Kidney (tissue), 22 donors: ENCODE measurements at places on chromosomes 7 and 10. TPM values are rescaled to one million over a fixed set of nuclear protein-coding genes. Genes with fewer than 3 reads are reported as not detected.

- no peaks in the 10 kb centered on the region for H3K4me1 ChIP-seq
- H3K27ac ChIP-seq = no peak overlapping the region
- no peak overlapping the region for H3K4me3 ChIP-seq
- DNase-seq = no peak
- H3K27me3 ChIP-seq = no peaks in the 10 kb centered on the region
Measured at GRCh38 chr10:84292502-84292901, 35.9 kb upstream of the CCSER2 start.

DNA sequence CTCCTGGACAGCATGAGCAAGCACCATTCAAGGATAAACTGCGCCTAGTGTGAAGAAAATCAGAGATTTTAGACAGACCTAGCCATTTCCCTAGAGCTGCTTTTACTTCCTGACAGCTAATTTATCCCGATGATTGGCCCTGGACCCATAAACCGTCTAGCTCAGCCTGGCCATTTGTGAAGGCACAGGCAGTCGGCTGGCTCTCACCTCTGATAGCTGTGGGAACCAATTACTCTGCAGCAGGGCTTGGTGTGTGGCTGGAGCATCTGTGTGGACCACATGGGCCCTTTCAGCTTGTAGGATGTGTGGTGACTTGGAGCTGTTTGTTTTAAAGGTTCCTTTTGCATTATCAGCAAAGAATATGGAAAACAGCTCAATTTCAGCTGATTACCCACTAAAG, 111.1 kb upstream of the NPY start:
- H3K27me3 ChIP-seq = no peaks in the 10 kb centered on the region
- H3K4me1 ChIP-seq = no peaks in the 10 kb centered on the region
- no peak for DNase-seq
- no peak overlapping the region for H3K4me3 ChIP-seq
- no peak overlapping the region for H3K27ac ChIP-seq

GRCh38 chr7:29926741-29927140, 62.9 kb downstream of the SCRN1 start:
- no peaks in the 10 kb centered on the region for H3K27me3 ChIP-seq
- H3K27ac ChIP-seq = no peak overlapping the region
- no peak for DNase-seq
- no peaks in the 10 kb centered on the region for H3K36me3 ChIP-seq
- H3K4me1 ChIP-seq = no peaks in the 10 kb centered on the region

GRCh38 chr7:142461437-142461836, 203.6 kb upstream of the PRSS58 start:
- no peak for DNase-seq
- H3K27me3 ChIP-seq = no peaks in the 10 kb centered on the region
- no peaks in the 10 kb centered on the region for H3K36me3 ChIP-seq
- H3K4me3 ChIP-seq = no peak overlapping the region
- H3K4me1 ChIP-seq = no peaks in the 10 kb centered on the region
- H3K27ac ChIP-seq = no peak overlapping the region

- H3K27me3 ChIP-seq = no peaks in the 10 kb centered on the region
- H3K27ac ChIP-seq = peak overlapping the region; percentile 33
- DNase-seq = no peak
- no peaks in the 10 kb centered on the region for H3K36me3 ChIP-seq
- no peak overlapping the region for H3K4me3 ChIP-seq
Measured at GRCh38 chr10:88896994-88897853, 17.2 kb downstream of the STAMBPL1 start.

DNA sequence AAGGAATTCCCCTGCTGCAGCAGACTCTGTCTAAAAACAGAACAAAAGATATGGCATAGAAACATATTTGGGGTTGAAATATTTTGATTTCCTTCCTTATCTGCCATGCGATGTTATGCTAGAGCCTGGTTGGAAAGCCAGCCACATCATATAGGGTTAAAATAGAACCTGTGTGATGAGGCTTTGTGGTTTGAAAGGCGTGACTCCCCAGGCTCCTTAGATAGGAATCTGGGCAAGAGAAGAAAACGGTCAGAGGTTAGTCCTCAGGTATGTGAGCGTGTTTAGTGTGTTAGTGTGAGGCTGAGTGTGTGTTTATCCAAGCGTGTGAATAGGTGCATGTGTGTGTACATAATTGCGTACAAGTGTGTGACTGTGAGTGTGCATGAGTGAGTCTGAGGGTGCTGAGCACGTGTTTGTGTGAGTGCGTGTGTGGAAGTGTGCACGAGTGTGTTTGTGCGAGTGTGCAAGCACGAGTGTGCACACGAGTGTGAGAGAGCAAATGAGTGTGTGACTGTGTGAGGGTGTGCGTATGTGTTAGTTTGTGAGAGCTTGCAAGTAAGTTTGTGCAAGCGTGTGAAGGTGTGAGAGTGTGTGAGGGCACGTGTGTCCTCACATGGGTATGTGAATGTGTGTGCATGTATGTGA, 79.9 kb downstream of the COL26A1 start:
- no peak overlapping the region for H3K27ac ChIP-seq
- H3K27me3 ChIP-seq = no peaks in the 10 kb centered on the region
- no peak overlapping the region for H3K4me3 ChIP-seq
- no peaks in the 10 kb centered on the region for H3K36me3 ChIP-seq

Gene CTBP2
- total RNA-seq = 111 TPM

Gene EMX2
- total RNA-seq = 82.8 TPM

GRCh38 chr7:157684909-157685429, 348.2 kb downstream of the DNAJB6 start:
- no peaks in the 10 kb centered on the region for H3K4me1 ChIP-seq
- no peaks in the 10 kb centered on the region for H3K36me3 ChIP-seq
- no peak overlapping the region for H3K27ac ChIP-seq
- DNase-seq = peak; percentile 53
- H3K27me3 ChIP-seq = peaks cover 70% of the 10 kb centered on the region
- H3K4me3 ChIP-seq = no peak overlapping the region

- H3K27ac ChIP-seq = no peak overlapping the region
- no peak overlapping the region for H3K4me3 ChIP-seq
- no peaks in the 10 kb centered on the region for H3K36me3 ChIP-seq
- no peaks in the 10 kb centered on the region for H3K4me1 ChIP-seq
Measured at GRCh38 chr10:22805304-22805703, 90.9 kb upstream of the PIP4K2A start.

- H3K4me1 ChIP-seq = peaks cover 23% of the 10 kb centered on the region
- H3K4me3 ChIP-seq = no peak overlapping the region
- H3K36me3 ChIP-seq = no peaks in the 10 kb centered on the region
- no peak for DNase-seq
- H3K27ac ChIP-seq = no peak overlapping the region
Measured at GRCh38 chr10:71259815-71260501, 47.6 kb downstream of the UNC5B start.

DNA sequence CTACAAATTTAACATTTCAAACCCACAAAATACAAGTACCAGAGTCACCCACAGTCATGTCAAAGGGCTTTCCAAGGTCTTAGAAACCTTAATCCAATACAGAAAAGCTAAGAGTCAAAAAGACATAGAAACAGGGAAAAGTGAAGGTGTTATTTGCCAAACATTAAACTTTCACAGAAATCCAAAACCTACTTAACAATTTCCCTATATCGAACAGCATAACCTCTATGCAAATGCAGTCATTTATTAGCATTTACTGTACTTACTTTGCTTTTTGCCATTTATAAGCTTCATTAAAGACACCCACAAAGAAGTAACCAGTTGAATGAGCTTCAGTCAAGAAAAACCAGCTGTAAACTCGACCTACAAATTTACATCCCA, 1.6 kb downstream of the PANK1 start:
- peak overlapping the region; percentile 85 for H3K27ac ChIP-seq
- H3K36me3 ChIP-seq = no peaks in the 10 kb centered on the region
- H3K4me1 ChIP-seq = peaks cover 9% of the 10 kb centered on the region
- H3K27me3 ChIP-seq = no peaks in the 10 kb centered on the region
- no peak for DNase-seq

DNA sequence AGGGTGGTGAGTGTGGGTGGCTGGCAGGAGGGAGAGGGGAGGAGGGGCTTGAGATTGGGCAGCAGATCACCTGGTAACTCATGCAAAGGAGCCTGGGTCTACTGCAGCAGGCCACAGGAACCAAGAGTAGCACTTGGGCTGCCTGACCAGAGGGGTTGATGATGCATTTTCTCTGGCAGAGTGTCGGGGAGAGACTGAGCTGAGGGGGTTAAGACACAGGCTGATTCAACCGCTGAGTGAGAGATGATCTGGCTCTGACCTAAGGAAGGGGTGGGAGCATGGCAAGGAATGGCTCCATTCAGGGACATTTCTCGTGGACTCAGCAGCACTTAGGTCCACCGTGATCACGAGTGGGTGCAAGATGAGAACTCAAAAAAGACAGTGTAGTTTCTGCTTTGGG, 115.5 kb upstream of the STK17A start:
- no peak overlapping the region for H3K4me3 ChIP-seq
- no peaks in the 10 kb centered on the region for H3K27me3 ChIP-seq
- DNase-seq = no peak
- no peaks in the 10 kb centered on the region for H3K4me1 ChIP-seq
- H3K27ac ChIP-seq = no peak overlapping the region

DNA sequence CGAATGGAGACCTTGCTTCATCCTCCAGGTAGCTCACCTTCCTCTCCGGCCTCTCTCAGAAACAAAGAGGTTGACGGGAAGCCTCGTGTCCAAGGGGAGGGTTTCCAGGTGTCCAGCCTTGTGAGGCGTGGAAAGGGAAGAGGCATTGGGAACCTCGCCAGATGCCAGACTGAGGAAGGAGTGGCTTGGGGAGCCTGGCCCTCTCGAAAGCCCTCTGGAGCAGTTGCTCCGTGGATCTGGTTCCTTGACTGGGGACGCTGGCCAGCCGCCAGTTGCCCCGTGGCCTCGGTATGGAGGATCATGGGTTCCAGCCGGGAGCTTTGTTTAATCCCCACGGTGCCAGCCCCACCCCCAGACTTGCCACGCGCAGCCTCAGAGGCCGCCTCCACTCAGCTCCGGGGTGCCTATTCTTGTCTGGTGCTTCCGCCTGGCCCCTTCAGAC, 30.3 kb upstream of the SUN1 start:
- no peak overlapping the region for H3K4me3 ChIP-seq
- H3K27me3 ChIP-seq = no peaks in the 10 kb centered on the region
- peak overlapping the region; percentile 60 for H3K27ac ChIP-seq
- no peaks in the 10 kb centered on the region for H3K36me3 ChIP-seq

- H3K27me3 ChIP-seq = peaks cover 4% of the 10 kb centered on the region
- no peak overlapping the region for H3K27ac ChIP-seq
- no peaks in the 10 kb centered on the region for H3K36me3 ChIP-seq
- DNase-seq = no peak
- H3K4me1 ChIP-seq = no peaks in the 10 kb centered on the region
Measured at GRCh38 chr10:84540022-84540616, 211.7 kb downstream of the CCSER2 start.

- no peak overlapping the region for H3K4me3 ChIP-seq
- no peaks in the 10 kb centered on the region for H3K27me3 ChIP-seq
- DNase-seq = no peak
- no peaks in the 10 kb centered on the region for H3K4me1 ChIP-seq
- no peak overlapping the region for H3K27ac ChIP-seq
Measured at GRCh38 chr10:121032460-121032859, 181.3 kb downstream of the WDR11 start.
